ENCODE measurements at places on chromosomes 13 and 19.

DNA sequence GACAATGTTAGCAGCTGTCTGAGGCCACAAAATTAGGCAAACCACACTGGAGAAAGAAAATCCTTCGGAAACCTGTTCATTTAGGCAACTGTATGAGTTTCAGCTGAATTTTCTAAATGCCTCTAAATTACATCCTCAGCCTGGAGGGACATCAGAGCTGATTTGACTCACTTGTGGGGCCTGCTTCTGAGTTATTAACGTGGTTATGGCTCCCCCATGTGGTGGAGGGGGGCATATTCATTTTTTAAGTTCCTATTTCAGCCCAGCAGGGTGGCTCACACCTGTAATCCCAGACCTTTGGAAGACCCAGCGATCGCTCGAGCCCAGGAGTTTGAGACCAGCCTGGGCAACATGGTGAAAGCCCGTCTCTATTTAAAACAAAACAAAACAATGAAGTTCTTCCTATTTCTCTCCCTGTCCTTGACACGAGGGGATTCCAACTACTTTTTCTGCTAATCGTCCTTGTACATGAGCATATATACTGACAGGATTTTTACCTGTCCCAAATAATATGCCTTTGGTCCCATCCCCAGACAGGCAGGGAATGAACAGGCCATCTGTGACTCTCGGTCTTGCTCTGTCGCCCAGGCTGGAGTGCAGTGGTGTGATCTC, 31.5 kb upstream of the HIF3A start:
- peak; percentile 39 for DNase-seq

GRCh38 chr19:57558525-57558924, 1.1 kb downstream of the ZNF550 start:
- no peak for DNase-seq

DNA sequence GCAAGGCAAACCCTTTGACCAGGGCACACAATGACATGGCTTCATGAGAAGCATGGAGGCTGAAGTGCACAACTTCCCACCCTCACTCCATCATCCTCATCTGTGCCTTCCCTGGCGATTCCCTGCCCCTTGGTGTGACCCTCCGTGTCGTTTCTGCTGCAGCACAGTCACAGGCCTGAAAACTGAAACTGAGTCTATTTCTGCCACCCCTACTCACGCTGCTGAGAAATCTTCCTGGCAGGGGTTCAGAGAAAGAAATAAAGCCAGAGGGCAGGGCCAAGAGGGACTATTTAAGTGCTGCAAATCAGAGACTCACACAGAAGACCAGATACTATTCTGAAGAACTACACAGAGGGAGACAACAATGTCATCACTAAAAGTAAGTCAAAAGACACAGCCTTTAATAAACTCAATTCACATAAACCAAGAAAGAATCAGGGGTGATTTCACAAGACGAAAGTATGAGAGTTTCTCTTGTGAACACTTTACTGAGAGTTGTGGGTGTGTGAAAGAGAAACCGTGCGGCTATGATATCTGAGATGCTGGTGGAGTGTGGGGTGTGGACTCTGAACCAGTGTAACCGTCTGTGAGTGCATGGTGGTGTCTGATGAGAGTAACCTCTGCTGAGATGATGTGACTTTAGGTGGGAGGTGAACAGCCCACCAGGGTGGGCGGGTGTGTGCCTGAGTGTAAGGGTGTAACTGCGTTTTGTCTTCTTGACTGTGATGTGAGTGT, 23.5 kb downstream of the LGALS16 start:
- no peak for DNase-seq

DNA sequence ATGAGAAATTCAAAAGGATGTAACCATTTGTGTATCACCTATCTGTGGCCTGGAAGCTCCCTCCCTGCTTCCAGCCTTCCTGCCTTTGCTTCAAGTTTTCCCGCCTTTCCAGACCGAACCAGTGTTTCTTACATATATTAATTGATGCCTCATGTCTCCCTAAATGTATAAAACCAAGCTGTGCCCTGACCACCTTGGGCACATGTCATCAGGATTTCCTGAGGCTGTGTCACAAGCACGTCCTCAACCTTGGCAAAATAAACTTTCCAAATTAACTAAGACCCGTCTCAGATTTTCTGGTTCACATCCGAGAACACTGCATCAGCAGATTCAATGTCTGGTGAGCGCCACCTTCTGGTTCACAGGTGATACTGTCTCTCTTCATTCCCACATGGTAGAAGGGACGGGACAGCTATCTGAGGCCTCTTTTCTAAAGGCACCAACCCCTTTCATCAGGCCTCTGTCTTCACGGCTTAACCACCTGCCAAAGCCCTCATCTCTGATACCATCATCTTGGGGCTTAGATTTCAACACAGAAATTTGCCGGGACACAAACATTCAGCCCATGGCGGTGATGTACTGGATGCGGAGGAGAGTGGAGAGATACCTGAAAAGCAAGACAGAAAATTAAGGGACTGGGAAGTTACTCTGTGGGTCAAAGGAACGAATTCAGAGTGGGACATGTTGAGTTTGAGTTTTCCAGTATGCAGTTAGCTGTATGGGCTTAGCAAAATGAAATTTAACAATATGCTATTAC, 58.7 kb upstream of the PABPC3 start:
- no peak for DNase-seq

DNA sequence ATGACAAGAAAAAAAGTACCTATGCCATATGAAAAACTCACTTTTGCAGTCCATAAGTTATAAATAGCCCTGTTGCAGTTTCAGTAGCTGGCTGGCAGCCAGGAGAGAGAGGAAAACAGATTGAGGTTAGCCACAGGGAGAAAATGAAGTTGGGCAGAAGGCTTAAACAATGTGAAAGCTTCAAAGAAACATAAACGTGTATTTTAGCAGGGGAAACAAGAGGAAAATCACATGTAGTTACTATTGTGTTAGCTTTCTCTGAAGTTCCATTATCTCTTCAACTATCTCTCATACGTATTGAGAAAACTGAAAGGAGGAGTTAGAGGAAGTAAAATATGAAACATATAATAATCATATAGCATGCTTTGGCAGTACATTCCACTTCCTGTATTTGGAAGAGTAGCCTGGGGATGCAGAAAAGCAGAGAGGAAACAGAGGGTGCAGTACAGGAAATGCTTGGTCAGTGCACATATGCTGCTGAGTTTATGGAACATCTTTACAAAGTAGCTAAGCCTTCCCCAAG, 1551.1 kb downstream of the EFNB2 start:
- DNase-seq, result no peak

DNA sequence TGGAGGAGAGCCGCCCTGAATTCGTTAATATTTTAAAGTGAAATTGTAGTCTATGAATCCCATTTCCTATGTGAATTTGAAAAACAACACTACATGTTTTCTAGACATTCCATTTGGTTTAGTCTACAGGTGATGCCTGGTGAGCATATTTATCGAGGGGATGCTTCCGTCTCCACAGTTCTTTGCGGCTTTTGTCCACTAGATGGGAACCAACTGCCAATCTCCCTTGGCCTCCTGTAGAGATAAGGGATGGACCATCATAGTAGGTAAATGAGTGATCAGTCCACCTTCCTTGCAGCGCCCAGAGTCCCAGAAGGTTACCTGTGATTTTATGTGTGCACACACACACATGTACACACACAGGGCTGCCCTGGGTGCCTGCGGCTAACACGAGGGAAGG, 289.8 kb upstream of the SOX21 start:
- no peak for DNase-seq

DNA sequence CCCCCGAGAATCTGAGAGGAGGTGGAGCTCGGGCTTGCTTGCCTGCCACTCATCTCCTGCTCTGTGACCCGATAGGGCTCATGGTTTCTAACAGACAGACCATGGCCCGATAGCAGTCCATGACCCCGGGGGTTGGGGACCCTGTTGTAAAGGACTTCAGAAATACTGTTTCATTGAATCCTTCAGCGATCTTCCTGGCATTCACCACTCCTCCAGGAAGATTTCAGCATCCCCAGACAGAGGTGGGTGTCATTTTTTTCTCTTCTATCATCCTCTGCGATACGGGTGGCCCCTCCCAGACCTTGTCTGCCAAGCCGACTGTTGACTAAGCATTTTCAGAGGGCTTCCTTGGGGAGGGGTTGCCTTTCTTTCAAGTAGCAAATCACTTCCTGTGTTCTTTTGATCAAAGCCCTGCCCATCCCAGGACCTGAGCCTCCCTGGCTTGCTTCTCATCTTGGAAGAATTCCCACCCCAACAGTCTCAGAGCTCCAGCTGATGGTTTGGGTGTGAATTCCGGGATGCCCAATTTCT, 1.7 kb downstream of the MYO1F start:
- no peak for DNase-seq

GRCh38 chr13:100611678-100612492, 23.3 kb upstream of the GGACT start:
- DNase-seq, result no peak

DNA sequence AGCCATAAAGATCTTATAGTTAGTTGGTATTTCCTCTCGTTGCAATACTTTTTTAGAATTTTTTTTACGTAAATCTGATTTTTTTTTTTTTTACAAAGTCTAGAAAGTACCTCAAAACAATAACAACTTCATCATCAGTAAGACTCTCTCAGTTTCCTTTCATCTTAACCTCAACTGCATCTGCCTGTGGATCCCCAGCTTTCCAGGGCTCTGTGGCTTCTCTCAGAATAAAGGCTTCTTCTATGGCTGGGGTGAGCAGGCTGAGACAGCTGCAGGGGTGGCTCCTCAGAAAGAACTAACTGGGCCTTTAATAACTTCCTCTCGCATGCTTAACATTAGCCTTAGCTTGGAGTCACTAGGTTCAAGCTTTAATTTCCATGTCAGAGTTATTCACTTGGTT, 4.2 kb downstream of the ZNF506 start:
- peak; percentile 5 for DNase-seq
